Small intestine (tissue), 16 donors: ENCODE measurements at places on chromosomes 3 and 15. TPM values are rescaled to one million over a fixed set of nuclear protein-coding genes. Genes with fewer than 3 reads are reported as not detected.

Gene SKOR1
- 0.31 TPM for polyA plus RNA-seq

DNA sequence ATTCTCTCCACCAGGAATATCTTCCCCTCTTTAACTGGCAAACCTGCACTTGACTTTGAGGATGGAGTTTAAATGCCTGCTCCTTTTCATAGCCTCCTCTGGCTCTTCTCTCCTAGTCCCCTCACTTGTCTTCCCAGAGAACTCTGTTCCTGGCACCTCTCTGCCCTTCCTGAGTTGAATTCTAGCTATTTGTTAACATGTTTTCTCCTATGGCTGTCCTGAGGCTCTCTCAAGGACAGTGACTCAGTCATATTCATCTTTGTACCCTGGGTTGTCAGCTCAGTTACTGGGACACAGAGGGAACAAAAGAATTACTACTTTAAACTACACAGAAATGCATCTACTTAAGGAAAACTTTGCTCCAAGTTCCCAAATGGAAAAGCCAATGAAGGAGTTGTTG is 365.1 kb upstream of the ICE2 start:
- DNase-seq, result no peak
- no peaks in the 10 kb centered on the region for H3K27me3 ChIP-seq
- no peak overlapping the region for H3K27ac ChIP-seq
- no peak overlapping the region for H3K4me3 ChIP-seq
- H3K36me3 ChIP-seq, result no peaks in the 10 kb centered on the region

Gene KLHDC8B
- polyA plus RNA-seq, result 6.3 TPM

GRCh38 chr15:96343113-96344059 is 12.9 kb downstream of the NR2F2 start:
- peak; percentile 8 for DNase-seq
- peak overlapping the region; percentile 2 for H3K4me3 ChIP-seq
- no peaks in the 10 kb centered on the region for H3K27me3 ChIP-seq
- peaks cover 8% of the 10 kb centered on the region for H3K4me1 ChIP-seq
- H3K36me3 ChIP-seq, result no peaks in the 10 kb centered on the region

Gene EFHB
- polyA plus RNA-seq, result not detected

DNA sequence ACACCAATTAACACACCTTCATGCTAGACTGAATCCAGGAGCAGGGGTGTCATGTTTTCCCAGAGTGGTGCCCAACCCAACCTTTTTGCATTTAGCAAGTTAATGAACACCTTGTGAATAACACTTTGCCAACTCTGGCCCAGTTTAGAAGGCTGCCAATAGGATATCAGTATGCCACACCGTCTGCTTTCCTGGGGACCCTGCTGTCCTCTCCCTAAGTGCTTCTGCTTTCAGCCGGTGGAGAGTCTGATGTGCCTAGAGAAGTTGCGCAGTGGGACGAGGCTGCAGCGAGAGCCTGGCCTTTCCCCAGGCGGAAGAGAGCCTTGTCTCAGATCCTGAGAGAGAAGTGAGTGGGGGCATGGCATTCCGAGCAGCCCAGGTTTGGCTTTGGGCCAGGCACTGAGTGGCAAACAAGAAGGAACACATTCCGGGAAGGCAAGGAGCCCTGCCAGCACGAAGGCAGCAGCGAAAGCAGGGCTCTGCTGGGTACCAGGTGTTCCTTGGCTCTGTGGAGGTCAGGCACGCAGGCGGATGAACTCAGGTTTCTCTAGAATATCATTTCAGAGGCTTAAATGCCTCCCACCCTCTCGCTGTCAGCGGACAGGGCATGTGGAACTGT is 36.9 kb downstream of the SENP8 start:
- H3K27me3 ChIP-seq, result no peaks in the 10 kb centered on the region
- H3K36me3 ChIP-seq, result no peaks in the 10 kb centered on the region
- H3K4me3 ChIP-seq, result peak overlapping the region; percentile 47

GRCh38 chr3:37527361-37527760 is 334.3 kb upstream of the CTDSPL start:
- H3K4me1 ChIP-seq, result no peaks in the 10 kb centered on the region
- H3K27ac ChIP-seq, result no peak overlapping the region
- no peak for DNase-seq
- peaks cover 22% of the 10 kb centered on the region for H3K36me3 ChIP-seq

DNA sequence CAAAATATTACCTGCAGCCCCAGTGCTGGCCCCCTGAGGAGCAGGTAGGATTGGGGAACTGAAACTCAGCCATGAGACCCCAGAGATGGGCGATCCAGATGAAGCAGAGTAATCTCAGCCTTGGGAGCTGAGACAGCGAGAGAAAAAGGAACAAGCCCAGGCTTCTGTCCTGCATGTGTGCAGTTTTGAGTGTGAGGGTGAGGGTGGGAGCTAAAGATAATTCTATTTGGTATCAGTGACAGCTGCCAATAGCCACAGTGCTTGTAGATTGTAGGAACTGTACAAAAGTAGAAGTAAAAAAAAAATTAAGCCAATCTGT is 5.9 kb downstream of the ATP8B4 start:
- DNase-seq, result no peak
- H3K36me3 ChIP-seq, result no peaks in the 10 kb centered on the region
- no peaks in the 10 kb centered on the region for H3K27me3 ChIP-seq
- H3K4me3 ChIP-seq, result no peak overlapping the region

Gene EFCC1
- polyA plus RNA-seq, result 3.7 TPM

Gene COX17
- 313 TPM for polyA plus RNA-seq

GRCh38 chr3:39762537-39763070 is 46.8 kb upstream of the MYRIP start:
- H3K4me3 ChIP-seq, result no peak overlapping the region
- DNase-seq, result no peak
- no peak overlapping the region for H3K27ac ChIP-seq
- no peaks in the 10 kb centered on the region for H3K27me3 ChIP-seq
- no peaks in the 10 kb centered on the region for H3K4me1 ChIP-seq

GRCh38 chr15:35260941-35261340 is 175.8 kb upstream of the NANOGP8 start:
- no peak overlapping the region for H3K4me3 ChIP-seq
- no peaks in the 10 kb centered on the region for H3K36me3 ChIP-seq
- H3K4me1 ChIP-seq, result no peaks in the 10 kb centered on the region
- no peak overlapping the region for H3K27ac ChIP-seq

GRCh38 chr3:5297895-5298294 is 110.4 kb downstream of the EDEM1 start:
- no peaks in the 10 kb centered on the region for H3K4me1 ChIP-seq
- no peak for DNase-seq
- no peak overlapping the region for H3K27ac ChIP-seq
- no peak overlapping the region for H3K4me3 ChIP-seq
- no peaks in the 10 kb centered on the region for H3K36me3 ChIP-seq

Gene GPR87
- not detected for polyA plus RNA-seq

Gene IL17RB
- 9.2 TPM for polyA plus RNA-seq

Gene PLCH1
- polyA plus RNA-seq, result 3.1 TPM

GRCh38 chr3:127050733-127051132 is 67.8 kb downstream of the PLXNA1 start:
- H3K4me3 ChIP-seq, result no peak overlapping the region
- H3K4me1 ChIP-seq, result no peaks in the 10 kb centered on the region
- no peaks in the 10 kb centered on the region for H3K36me3 ChIP-seq
- no peaks in the 10 kb centered on the region for H3K27me3 ChIP-seq
- H3K27ac ChIP-seq, result no peak overlapping the region

GRCh38 chr15:99295840-99296239 is 44.6 kb downstream of the LRRC28 start:
- H3K36me3 ChIP-seq, result peaks cover 8% of the 10 kb centered on the region
- H3K27ac ChIP-seq, result no peak overlapping the region

Gene TNNC1
- 2.1 TPM for polyA plus RNA-seq

Gene FANCD2OS
- polyA plus RNA-seq, result not detected

Gene SYNM
- polyA plus RNA-seq, result 3.5 TPM

Gene DET1
- 1.1 TPM for polyA plus RNA-seq

DNA sequence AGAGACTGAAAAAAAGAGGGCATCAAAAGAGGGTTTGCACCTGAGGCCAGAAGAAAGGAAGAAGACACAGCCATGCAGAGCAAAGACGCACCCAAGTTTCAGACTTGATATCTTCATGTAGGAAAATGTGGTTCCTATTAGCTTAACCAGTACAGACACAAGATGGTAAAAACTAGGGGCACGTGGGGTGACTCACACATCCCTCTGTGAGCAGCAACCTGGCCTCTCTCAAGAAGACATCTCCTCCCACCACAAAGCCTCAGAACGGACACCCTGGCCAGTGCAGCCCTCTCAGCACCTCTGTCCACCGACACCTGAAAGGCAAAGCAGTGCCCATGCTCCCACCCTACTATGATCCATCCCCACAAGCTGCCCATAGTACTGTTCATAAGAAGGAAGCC is 33.3 kb downstream of the GLB1 start:
- H3K27me3 ChIP-seq, result no peaks in the 10 kb centered on the region
- H3K4me1 ChIP-seq, result no peaks in the 10 kb centered on the region
- H3K36me3 ChIP-seq, result peaks cover 8% of the 10 kb centered on the region
- H3K4me3 ChIP-seq, result no peak overlapping the region
- H3K27ac ChIP-seq, result no peak overlapping the region

DNA sequence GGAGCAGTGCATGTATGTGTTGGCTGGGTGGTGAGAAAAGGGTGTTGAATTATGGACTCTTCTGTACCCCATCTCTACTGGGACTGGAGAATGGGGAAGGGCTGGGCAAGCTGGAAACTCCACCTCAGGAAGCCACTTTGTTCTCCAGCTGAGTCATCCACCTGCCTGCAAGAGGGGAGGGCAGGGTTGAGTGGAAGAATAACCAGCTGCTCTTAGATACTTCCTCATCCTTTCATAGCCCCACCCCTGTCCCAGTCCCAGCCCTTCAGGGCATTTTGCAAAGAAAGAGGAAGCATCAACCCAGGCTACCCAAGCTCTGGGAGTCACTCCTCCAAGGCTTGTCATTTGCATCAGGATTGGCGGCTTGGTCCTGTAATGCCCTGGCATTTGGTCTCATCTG is 33.1 kb downstream of the RAB11A start:
- no peak overlapping the region for H3K27ac ChIP-seq
- H3K4me3 ChIP-seq, result no peak overlapping the region
- peak; percentile 96 for DNase-seq
- peaks cover 16% of the 10 kb centered on the region for H3K36me3 ChIP-seq

DNA sequence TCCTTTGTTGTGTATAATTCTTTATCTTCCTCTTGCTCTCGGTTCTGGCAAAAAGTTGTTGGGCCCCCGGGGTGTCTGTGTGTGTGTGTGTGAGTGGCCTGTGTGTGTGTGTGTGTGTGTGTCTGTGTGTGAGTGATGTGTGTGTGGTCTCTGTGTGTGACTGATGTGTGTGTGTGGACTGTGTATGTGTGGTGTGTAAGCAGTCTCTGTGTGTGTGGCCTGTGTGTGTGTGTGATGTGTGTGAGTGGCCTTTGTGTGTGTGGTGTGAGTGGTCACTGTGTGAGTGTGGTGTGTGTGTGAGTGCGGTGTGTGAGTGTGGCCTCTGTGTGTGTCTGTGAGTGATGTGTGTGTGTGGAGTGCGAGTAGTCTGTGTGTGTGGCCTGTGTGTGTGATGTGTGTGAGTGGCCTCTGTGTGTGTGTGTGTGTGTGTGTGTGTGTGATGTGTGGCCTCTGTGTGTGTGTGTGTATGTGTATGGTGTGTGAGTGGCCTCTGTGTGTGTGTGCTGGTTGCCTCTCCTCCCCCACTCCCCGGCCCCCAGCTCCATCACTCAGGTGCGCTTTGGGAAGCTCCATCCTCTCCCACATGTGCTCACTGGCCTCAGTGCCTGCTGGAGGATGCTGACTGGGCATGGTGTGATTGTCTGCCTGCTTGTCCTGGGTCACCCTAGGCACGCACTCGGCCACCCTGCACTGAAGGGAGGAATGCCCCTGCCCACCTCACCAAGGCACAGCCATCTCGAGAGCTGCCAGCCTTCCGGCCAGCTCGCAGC is 8.8 kb downstream of the LINGO1 start:
- no peaks in the 10 kb centered on the region for H3K4me1 ChIP-seq
- H3K27ac ChIP-seq, result no peak overlapping the region
- H3K4me3 ChIP-seq, result no peak overlapping the region
- DNase-seq, result no peak
- no peaks in the 10 kb centered on the region for H3K27me3 ChIP-seq
- peaks cover 4% of the 10 kb centered on the region for H3K36me3 ChIP-seq

- no peak for DNase-seq
- H3K36me3 ChIP-seq, result no peaks in the 10 kb centered on the region
Measured at GRCh38 chr3:16437640-16438039, 75.9 kb downstream of the RFTN1 start.

- no peak overlapping the region for H3K4me3 ChIP-seq
- no peak for DNase-seq
- no peaks in the 10 kb centered on the region for H3K36me3 ChIP-seq
- no peaks in the 10 kb centered on the region for H3K27me3 ChIP-seq
Measured at GRCh38 chr15:90564051-90564450, 34.3 kb downstream of the CRTC3 start.

Gene CFAP161
- not detected for polyA plus RNA-seq

DNA sequence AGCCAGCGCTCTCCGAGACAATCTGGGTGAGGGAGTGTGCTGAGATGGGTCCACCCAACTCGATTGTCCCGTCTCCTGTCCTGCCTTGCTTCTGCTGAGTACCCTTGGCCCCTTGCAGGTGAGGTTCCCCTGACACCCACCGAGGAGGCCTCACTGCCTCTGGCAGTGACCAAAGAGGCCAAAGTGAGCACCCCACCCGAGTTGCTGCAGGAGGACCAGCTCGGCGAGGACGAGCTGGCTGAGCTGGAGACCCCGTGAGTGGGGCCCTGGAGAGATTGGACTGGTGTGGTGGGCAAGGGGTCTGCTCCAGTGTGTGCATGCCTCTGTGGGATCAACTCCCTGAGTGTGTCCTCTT is 23.6 kb downstream of the NBEAL2 start:
- H3K36me3 ChIP-seq, result peaks cover 14% of the 10 kb centered on the region
- peaks cover 12% of the 10 kb centered on the region for H3K4me1 ChIP-seq
- DNase-seq, result no peak
- H3K27me3 ChIP-seq, result no peaks in the 10 kb centered on the region
- no peak overlapping the region for H3K27ac ChIP-seq

Gene SLC35G2
- not detected for polyA plus RNA-seq

GRCh38 chr3:179037351-179037750 is 34.3 kb downstream of the ZMAT3 start:
- no peaks in the 10 kb centered on the region for H3K36me3 ChIP-seq
- H3K27me3 ChIP-seq, result no peaks in the 10 kb centered on the region
- no peaks in the 10 kb centered on the region for H3K4me1 ChIP-seq
- H3K27ac ChIP-seq, result peak overlapping the region; percentile 39
- H3K4me3 ChIP-seq, result no peak overlapping the region

Gene DIPK2A
- polyA plus RNA-seq, result 6.2 TPM

DNA sequence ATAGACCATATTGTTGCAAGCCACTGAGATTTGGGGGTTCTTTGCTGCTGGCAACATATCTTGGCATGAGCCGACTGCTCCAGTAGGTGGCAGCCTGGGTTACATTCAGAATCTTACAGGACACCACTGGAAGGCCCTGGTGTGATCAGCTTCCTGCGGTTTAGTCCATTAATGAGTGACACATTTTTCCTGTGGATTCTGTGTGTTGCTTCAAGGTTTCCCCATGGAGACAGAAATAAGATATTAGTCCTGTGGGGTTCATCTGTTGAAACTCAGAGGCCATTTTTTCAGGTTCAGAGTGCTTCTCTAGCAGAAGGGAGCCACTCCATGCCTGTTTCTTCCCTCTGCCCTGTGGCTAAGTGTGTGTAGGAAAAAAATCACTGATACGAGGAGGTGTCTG is 116.2 kb downstream of the MFSD1 start:
- peak; percentile 20 for DNase-seq
- H3K4me1 ChIP-seq, result no peaks in the 10 kb centered on the region
- H3K27ac ChIP-seq, result no peak overlapping the region
- no peak overlapping the region for H3K4me3 ChIP-seq
- no peaks in the 10 kb centered on the region for H3K36me3 ChIP-seq
